Effector memory CD8-positive, alpha-beta T cell (primary cell): ENCODE measurements at places on chromosomes 7 and 10.

- no peak for DNase-seq
Measured at GRCh38 chr7:64874562-64875250, 28.4 kb upstream of the ZNF273 start.

DNA sequence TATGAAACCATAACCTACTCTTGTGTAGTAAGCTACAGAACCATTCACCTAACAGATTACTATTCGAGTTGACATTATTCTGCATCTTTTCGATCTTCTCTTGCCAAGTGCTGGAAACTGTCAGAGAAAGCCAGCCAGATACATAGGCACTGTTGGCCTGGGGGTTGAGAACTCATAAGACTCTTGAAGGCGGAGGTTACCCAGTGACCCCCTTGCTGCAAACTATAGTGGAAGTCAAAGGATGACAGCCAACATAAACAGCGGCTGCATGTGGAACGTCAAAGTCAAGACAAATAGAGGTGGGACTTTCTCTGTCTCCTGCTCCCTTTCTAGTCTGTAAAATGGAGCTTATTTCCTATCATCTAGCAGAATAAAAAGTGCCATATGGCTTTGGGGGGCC lies 394.2 kb downstream of the LRMDA start:
- DNase-seq: no peak

GRCh38 chr10:70680899-70681730 lies 8.8 kb downstream of the ADAMTS14 start:
- DNase-seq: no peak

DNA sequence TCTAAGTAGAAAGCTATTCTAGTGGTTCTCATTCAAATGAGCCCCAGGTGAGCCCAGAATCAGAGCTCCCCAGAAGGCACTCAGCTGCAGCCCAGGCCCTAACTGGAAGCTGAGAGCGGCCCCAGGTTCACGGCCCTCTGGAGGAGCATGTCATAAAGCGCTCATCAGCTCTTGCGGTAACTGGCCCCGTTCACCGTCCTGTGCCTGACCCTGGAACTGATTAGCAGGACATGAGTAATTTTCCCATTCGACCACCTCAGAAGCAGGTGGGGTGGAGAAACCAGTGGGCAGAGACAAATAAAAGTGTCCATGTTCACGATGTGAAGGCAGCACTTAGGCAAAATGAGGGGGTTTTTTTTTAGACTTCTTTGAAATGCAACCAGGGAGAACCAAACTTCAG lies 136.1 kb upstream of the LYZL2 start:
- no peak for DNase-seq

- no peak for DNase-seq
Measured at GRCh38 chr7:93756890-93757289, 133.7 kb downstream of the TFPI2 start.

DNA sequence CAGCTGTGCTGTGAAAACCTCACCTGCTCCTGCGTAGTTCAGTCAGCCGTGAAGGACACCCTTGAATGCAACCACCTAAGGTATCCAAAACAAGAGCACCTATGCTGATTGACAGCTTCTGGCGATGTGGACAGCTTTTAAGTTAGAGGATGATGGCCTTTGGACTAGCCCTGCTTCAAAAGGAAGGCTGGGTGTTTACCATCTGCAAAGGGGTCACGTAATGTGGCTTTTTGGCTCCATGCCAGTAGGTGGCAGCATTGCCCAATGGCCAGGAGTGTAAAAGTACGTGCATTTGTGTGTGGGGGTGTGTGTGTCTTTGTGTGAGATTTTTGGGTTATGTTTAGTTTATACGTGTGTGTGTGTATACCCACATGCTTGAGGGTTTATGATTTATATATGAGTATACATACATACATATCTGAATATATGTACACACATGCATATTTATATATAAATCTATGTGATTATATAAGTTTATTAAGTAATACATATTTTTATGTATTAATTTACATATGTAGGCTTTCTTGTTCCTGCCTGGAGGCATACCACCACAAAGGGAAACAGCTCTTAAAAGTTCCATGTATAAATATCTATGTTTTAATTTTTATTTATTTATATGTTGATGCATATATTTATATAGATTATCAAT lies 236.3 kb upstream of the ANKRD30A start:
- DNase-seq: no peak

DNA sequence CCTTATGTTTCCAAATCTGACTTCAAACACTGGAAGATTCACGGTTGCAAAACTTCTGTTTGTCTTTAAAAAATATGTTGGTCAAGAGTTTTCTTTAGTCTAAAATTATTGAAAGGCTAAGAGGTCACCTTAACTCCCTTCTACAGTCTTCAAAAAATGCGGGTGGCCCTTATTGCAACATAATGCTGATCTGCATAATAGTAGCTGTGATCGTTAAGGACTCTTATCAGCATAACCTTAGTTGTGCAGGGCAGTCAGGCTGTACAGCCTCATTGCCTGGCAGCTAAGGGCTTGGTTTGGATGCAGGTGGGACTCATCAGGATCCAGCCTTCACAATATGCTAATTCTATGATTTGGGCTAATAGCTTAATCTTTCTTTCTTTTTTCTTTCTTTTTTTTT lies 15.0 kb downstream of the KIAA1217 start:
- no peak for DNase-seq

DNA sequence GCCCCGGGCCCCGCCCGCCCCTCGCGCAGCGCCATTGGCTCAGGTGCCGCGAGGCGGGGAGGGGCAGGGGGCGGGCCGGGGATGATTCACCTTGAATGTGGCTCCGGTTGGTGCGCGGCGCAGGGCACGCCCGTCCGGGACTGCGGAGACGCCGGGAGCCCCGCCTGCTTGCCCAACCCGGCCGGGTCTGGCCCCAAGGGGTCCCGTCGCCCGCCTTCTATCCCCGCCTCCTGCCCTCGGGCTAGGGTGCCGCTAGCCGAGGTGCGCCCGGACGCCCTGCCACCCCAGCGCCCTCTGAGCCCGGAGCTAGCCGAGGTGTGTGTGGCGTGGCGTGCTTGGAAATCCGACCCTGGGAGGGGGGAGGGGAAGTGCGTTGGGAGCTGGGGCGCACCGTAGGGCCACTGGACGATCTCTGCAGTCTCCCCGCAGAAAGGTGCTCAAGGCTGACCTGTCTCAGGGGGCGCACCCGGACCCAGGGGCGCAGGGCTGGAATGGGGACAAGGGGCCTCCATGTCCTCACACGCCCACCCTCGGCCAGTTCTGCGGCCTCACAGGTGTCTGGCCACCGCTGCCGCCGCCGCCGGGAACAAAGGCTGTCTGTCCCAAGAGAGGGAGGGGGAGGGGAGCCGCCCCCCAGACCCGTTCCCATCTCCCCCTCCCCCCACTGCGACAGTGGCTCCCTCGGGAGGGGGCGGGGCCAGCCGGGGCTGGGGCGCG lies 168.9 kb downstream of the NRF1 start:
- no peak for DNase-seq

- DNase-seq: no peak
Measured at GRCh38 chr10:86020134-86020533, 346.5 kb downstream of the GRID1 start.

- DNase-seq: no peak
Measured at GRCh38 chr10:43273543-43273942, 6.7 kb upstream of the RASGEF1A start.

GRCh38 chr7:90582164-90582563 lies 14.0 kb upstream of the CDK14 start:
- no peak for DNase-seq

GRCh38 chr7:138204285-138204981 lies 128.2 kb downstream of the AKR1D1 start:
- DNase-seq: no peak

DNA sequence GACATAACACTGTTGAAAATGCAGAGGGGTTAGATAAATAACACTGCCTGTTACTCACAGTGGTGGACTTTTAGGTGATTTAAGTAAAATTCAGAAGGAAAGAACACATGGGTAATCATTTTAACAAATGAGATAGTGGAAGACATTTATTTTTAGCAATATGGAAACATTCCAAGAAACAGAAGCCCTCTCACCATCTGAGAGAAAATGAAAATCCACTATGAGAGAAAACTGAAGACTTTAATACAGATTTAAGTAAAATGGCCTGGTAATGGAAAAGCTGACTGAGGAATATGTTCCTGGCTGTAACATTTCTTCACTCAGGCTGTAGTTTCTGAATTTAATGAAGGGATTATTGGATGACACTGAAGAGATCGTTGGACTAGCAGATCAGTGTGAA lies 12.1 kb upstream of the ZNF786 start:
- no peak for DNase-seq

DNA sequence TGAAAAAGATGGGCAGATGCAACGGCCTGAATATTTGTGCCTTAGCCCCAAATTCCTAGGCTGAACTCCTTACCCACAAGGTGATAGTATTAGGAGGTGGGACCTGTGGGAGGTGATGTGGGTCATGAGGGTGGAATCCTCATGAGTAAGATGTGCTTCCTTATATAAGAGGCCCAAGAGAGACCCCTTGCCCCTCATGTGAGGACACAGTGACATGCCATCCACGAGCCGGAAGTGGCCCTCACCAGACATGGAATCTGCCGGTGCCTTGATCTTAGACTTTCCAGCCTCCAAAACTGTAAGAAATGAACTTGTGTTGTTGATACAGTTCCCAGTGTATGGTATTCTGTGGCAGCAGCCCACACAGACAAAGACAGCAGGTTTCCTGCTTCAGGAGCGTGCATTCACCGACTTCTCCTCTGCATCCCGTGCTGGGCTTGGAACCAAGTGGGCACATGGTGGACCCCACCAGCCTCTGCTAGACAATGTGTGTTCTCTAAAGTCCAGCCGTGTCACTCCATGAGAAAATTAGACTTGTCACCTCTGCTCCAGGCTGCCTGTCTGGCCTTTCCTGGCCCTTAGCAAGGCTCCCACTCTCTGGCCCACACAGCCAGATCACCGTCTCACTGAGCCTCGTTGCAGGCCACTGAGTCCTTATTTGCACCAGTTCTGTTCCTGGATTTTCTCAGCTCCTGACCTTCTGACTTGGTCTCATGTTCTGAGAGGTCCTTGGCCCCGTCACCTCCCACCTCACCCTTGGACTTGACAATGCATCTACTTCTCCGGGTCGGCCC lies 52.9 kb upstream of the CACUL1 start:
- DNase-seq: no peak

GRCh38 chr7:129792721-129793120 lies 160.0 kb downstream of the UBE2H start:
- DNase-seq: no peak

DNA sequence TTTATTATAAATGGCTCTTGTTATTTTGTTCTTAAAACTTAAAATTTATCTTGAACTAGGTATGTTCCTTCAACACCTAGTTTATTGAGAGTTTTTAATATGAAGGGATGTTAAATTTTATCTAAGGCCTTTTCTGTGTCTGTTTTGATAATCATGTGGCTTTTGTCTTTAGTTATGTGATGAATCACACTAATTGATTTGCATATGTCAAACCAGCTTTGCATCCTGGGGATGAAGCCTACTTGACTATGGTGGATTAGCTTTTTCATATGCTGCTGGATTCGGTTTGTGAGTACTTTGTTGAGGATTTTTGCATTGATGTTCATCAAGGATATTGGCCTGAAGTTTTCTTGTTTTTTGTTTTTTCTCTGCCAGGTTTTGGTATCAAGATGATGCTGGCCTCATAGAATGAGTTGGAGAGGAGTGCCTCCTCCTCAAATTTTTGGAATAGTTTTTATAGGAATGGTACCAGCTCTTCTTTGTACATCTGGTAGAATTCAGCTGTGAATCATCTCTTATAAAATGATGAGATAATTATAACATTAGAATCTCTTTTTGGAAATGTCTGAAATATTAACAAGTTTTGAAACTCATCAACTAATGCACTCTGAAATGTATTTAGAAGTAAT lies 78.7 kb upstream of the AGR3 start:
- no peak for DNase-seq

- no peak for DNase-seq
Measured at GRCh38 chr7:91142743-91143142, 121.5 kb upstream of the FZD1 start.

DNA sequence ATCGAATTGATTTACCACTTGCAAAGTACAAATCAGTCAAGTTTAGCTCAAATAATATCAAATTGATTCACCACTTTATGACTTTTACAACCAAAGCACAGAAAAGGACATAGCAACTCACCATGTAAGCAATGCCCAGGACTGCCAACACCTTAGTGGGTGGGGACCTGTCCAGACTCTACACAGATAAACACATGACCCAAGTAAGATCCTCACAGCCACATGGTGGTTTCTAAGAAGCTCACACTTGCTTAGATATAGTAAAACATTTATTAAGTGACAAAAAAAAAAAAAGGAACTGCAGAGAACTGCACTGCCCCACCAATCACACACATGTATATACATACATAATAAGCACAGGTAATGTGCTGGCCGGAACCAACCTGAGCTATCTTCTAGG lies 116.2 kb downstream of the SLC25A13 start:
- DNase-seq: no peak

DNA sequence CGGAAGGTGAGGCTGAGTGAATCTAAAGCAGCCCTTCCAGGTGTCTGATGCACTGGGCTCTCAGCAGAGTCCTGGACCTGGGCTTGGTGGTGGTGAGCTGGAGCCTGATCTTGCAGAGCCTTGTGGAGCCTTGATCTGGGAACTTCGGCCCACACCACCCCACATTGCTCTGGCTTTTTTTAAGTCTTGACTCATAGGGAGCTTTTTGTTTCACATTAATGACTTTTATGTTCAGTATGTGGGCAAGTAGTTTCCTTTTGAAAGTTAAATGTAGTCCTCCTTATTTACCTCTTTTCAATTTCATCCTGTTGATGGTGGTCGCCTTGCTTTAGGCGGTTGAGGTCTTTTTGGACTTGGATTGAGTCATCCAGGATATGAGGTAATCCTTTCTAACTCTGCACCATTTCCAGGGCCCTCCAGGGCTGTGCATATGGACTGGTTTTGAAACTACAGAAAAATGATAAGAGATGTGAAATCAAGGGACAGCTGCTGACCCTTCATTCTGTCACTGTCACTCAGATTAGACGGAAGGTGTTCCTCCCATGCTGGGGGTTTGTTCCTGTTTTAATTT lies 2.9 kb upstream of the NRAP start:
- no peak for DNase-seq

GRCh38 chr10:43673471-43673870 lies 24.8 kb upstream of the ZNF32 start:
- DNase-seq: no peak

DNA sequence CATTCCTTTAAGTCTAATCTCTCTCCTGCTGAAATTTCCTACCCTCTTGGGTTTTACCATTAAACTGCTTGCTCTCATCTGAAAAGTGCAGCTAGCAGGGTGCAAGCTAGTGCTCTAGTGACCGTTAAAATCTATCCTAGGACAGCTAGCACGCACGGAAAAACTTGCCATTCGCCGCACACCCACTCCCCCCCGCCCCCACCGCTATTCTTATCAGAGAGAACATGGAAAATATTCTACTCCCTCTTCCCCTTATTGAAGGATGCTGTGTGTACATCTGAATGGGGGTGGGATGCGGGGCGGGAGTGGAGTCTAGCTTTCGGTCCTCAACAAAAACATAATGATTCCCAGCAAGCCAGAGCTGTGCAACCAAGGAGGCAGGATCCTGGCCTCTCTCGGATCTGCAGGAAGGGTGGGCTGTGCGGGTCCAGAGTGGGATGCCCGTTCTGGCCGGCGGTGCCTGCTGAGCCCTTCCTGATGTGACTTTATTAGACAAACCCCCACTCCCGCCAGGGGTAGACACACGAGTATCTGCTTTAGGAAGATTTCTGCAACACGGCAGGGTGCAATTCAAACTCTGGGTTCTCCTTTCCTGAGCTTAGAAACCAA lies 1.1 kb upstream of the ADRA2A start:
- no peak for DNase-seq

GRCh38 chr10:28644647-28645046 lies 32.7 kb upstream of the BAMBI start:
- no peak for DNase-seq
